ENCODE measurements at places on chromosomes 2 and 18.
A peak's percentile ranks its signal among the peaks of the same experiment; 100 is the strongest.

DNA sequence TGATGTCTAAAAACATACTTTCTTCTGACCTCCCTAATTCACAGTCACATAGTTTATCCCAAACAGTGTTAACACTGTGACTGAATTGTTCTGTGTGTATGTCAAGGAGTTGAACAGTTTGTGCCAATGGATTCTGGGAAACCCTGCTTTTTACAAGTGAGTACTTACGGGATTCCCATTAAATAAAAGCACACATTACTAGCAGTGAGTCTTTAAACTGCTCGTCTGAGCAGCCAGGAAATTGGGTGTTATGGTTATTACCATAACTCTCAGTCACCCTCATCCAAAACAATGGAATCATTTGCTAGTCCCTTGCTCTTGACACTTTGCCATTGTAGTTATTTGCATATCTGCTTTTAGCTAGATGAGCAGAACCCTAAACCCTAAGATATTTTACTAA is 209.1 kb downstream of the ZNF385B start:
- no peak for DNase-seq

DNA sequence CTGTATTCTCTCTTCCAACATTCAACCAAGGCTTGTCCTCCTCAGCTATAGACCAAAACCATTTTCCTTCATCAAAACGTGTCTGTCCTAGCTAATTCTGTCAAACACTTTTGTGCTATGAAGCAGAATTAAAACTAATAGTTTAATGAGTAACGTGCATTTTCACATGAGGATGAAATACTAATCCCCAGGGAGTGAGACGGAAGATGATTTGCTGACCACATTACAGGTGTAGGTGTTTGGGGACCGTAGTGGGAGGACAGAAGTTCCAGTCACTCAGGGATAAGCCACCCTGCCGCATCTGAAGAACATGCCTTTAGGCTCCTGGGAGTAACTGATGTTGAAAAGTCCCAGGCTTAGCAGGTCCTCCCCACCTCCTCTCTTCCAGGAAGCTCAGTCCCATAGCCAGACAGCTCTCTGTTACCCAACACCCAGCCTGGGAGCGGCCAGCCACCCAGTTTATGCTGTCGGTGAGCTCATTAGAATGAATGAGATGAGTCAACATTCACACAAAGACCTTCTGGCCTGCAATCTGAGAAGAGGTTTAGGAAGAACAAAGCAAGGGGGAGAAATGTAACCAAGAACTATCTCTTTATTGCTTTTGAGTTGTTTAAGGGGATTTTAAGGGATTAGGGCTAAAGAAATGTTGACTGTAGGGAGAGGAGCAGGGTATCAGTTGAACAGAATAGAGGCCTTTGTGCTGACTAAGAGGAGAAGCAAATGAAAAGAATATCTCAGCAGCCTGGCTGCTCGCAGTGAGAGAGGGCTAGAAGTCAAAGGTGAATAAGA is 122.5 kb downstream of the FOXI3 start:
- no peak for DNase-seq

DNA sequence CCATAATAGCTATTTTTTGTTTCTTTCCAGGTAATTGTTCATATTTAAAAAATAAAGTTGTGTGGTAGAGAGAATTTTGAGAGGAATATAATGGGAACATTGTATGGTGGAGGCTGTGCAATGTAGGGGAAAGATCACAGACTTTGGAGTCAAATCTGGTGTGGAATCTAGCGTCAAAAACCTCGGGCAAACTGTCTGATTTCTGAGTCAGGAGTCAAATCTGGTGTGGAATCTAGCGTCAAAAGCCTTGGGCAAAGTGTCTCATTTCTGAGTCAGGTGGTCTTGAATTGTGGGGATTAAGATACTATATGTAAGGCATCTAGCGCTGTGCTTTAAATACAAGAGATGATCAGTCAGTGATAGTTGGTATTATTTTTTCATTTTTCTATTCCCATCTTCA is 5.1 kb downstream of the PTPN4 start:
- no peak for DNase-seq

- DNase-seq = no peak
Observed at GRCh38 chr2:74010087-74010541, 25.4 kb downstream of the TET3 start.

- DNase-seq = no peak
Observed at GRCh38 chr2:24559473-24560113, 68.5 kb downstream of the NCOA1 start.

- DNase-seq = peak; percentile 70
Observed at GRCh38 chr2:109609352-109610024, 4.3 kb downstream of the SEPTIN10 start.

DNA sequence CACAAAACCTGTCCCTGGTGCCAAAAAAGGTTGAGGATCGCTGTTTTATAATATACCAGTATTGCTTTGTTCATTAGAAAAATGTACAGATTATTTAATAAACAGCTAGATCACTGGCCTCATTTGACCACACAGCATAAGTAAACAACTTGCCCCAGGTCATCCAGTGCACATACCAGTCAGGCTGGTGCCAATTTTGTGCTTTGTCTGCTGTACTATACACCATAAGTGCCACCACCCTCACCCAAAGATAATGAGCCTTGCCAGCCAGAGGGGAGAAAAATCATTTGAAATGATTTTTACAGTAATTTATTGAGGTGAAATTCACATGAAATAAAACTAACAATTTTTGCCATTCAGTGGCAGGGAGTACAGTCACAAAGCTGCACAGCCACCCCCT is 202.2 kb upstream of the TWIST2 start:
- no peak for DNase-seq

GRCh38 chr2:206873423-206873822 is 65.9 kb upstream of the CPO start:
- DNase-seq = no peak

- no peak for DNase-seq
Observed at GRCh38 chr2:111204706-111205105, 84.0 kb downstream of the BCL2L11 start.

DNA sequence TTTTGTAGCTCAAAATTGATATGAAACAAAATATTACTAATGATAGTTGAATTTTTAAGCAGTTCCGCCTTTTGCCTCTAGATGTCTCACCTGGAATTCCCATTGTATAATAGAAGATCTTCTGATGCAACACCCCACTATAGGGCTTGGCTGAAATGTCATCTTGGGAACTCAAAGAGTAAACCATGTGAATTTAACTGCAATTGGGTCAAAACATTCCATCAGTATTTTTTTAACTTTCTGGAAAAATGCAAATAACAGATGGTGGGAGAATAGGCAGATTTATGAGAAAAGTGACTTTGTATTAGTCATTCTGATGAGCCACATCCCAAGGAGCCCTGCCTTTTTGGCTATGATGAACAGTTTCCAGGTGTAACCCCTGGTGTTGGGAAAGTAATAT is 489.9 kb downstream of the NYAP2 start:
- DNase-seq = no peak

GRCh38 chr2:239809391-239809790 is 215.8 kb downstream of the NDUFA10 start:
- no peak for DNase-seq

DNA sequence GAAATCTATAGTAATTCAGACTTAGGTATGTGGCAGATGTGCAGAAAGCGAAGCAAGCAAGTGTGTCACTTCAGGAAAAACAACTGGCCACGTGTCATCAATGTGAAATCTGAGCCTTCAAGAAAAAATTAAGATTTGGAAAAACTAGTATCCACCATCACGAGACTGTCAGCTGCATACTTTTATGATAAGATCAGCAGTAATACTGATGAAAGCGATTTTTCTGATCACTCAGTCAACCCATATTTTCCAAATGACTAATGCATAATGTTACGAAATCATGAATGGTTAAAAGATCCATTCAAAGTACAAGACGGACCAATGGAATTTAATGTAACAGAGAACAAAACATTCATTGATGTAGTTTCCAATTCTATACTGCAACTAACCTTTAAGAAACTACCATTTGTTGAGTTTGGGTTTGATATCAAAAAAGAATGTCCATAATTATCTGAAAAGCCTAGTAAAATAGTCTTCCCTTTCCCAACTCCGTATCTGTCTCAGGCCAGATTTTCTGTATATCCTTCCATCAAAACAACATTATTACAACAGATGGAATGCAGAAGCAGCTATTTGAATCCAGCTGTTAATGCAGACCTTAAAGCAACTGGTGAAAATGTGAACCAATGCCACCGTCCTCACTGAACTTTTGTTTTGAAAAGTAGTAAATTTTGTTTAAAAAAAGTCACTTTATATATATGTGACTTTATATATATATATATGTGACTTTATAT is 17.0 kb upstream of the BCL2 start:
- peak; percentile 29 for DNase-seq

DNA sequence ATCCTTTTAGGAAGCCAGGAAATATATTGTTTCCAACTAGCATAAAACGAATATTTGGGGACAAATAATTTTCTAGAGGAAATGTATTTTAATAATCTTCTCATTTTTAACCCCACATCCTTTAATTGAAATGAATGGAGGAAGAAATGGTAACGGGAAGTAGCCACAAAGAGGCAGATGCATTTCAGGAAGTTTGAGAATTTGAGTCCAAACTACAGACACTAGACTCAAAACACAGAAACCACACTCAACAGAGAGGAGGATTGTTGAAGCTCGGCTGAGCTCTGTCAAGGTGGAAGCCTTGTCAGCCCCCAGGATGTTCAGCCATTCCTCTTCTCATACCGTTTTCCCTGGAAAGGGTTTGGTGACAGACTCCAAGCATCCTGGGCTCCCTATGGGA is 288.5 kb downstream of the NAPG start:
- DNase-seq = no peak

DNA sequence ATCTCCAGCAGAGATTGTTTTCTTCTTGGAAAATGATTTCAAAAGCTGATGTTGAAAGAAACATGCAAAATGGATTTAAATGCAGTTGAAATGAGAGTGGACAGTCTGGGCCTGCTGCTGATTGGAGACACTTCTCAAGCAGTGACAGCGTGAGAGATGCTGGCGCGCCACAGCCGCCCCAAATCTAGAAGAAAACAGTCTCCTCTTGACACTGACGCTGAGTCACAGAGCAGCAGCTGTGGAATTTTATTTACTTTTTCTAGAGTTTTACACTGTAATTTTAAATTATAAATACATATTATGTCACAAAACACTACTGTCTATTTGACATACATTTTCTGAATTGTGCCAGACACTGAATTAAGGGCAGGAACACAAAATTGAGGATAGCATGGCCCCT is 121.8 kb upstream of the TMEM200C start:
- DNase-seq = no peak

DNA sequence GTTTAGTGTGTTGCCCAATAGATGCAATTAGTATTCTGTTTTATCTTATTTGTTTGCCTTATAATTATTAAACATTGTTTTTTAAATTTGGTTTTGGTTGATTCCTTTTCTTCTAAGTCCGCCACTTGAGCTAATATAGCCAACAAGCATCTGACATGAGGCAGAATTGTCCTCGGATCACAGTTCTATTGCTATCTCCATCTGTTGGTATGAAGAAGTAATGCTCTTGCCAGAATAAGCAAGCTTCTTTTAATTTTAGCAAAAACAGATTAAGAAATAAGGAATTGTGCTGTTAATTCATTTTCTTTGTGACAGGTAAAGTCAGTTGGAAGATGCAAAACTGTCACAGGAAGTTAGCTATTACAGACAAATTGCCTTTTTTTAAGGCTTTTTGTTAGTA is 54.3 kb downstream of the R3HDM1 start:
- no peak for DNase-seq

DNA sequence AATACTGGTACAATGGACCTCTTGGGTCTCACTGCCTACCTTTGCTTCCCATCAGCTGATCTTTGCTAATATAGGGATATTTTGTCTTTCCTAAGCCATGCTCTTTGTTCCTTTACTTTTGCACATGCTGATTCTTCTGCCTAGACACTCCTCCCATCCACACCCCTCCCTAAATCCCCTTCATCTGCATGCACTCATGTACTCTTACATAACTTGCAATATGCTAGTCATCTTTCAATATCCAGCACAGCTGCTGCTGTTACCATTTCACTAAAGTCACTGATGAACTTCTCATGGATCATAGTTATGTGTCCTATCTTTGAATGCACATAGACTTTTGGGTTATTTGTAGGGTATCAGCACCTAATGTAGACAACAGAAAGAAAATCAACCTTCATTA is 18.5 kb upstream of the DTNA start:
- DNase-seq = no peak

DNA sequence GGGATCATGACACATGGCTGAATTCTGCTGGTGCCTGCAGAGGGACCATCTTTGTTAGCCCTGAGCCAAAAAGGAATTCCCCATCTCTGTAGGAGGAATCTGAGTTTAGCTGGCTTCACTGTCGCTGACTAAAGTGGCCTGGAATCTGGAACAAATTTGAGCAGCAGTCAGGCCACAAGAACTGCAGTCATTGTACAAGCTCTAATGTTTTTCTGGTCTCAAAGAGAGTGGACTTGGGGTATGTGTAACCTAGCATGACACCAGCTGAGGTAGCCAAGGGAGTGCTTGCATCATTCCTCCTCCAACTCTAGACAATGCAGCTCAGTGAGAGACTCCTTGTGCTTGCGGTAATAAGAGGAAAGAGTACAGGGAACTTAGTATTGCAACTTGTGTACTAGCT is 539.1 kb upstream of the LRRTM4 start:
- DNase-seq = no peak

DNA sequence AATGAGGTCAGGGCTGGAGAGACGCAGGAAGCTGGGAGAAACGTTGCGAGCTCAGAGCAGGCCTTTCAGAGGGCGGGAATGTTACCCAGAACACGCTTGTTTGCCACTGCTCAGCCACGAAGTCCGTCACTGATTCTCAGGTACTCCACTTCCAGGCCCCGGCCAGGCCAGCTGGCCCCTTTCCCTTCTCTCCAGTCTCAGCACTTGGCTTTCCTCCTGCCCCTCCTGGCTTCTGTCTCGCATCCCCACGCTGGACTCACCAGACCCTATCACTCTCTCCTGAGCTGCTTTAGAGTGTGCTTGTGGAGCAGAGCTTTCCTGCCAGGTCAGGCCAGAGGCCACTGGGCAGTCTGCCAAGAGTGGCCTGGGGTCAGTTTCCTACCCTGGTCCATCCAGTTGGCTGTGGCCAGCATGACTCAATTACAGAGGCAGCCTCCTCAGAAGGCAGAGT is 151.4 kb downstream of the TWIST2 start:
- no peak for DNase-seq
